ENCODE measurements at places on chromosomes 4 and X.
A peak's percentile ranks its signal among the peaks of the same experiment; 100 is the strongest.

- no peak for ATAC-seq
These were observed 43.9 kb upstream of the HPRT1 start for GRCh38 chrX:134416087-134416486.

DNA sequence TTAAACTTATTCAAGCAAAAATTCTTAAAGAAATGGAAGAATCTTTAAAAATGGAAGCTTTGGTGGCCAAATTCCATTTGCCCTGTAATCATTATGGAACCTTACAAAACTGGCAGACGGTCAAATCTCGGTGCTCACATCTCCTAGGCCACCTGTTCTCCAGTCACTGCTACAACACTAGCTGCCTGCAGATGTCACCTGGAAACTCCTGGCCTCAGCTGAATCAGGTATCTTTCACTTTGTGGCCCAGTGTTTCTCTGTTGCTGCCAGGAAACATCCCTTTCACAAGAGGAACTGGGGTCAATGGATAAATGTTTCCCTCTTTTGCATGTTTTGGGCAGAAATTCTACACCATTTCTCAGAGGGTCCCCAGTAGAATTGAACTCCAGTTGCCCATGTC, 4.2 kb upstream of the CXCL3 start:
- ATAC-seq: no peak

GRCh38 chrX:105063743-105064142, 156.8 kb downstream of the TEX13A start:
- ATAC-seq: no peak

- ATAC-seq: peak; percentile 42
These were observed 276.6 kb downstream of the BCOR start for GRCh38 chrX:39820938-39821708.

DNA sequence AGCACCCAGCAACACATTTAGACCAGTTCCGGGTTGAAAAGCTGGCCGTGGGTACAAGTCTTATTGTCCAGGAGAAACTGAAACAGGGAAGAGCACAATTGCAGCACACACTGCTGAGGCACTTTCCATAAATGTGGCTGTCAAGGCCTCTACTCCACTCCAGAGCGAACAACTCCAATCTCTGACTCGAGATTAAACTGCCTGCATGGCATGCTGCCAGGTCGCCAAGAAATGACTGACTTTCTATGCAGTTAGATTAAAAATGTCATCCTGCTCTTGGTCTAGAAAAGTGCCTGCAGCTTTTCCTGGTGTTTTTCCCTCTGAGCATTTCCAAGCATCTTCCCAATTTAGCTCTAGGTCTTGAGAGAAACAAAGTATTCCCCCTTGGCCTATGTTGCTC, 260.6 kb upstream of the EMCN start:
- ATAC-seq: no peak

DNA sequence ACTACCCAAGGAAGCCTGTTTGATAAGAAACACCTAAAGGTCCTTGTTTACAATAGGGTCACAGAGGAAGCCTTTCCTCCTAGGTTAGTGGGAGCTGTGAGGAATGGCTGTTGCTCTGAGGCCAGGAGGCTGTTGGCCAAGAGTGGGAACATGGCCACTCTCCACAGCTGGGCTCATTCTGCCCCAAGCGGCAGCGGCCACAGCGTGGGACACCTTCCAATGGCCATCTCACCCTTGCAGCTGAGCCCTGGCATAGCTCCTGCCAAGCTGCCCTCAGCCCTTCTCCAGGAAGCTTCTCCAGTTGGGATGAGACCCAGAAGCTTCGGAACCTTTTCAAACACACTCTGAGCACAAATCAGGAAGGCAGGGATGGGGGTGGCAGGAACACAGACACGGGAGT, 111.8 kb upstream of the MAP3K15 start:
- ATAC-seq: no peak

- no peak for ATAC-seq
These were observed 41.6 kb upstream of the NKRF start for GRCh38 chrX:119647552-119648420.

DNA sequence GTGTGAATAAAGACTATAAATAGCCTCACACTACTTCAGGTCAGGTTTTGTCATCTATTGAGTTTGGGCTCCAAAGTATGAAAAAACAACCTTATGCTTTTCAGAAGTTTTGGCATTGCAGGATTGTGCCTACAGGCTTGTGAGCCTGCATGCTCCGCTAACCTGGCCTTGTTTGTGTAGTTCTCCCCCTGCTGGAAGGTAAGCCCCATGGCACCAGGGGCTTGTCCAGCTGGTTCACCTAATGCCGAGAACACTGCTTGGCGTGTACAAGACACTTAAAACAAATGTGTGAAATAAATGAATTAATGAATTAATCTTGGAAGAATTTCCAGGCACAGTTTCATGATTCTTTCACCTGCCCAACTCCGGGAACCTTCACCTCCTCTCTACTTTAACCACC, 1.8 kb upstream of the HSD17B10 start:
- peak; percentile 77 for ATAC-seq

All from SK-N-SH treated with all-trans-retinoic acid at 6 μM for 48 hours (cell line).